ENCODE measurements at places on chromosomes 4 and X. TPM values are rescaled to one million over a fixed set of nuclear protein-coding genes. Genes with fewer than 3 reads are reported as not detected.

GRCh38 chrX:13082206-13083065, 38.0 kb upstream of the FAM9C start:
- no peak for DNase-seq
- no peaks in the 10 kb centered on the region for H3K36me3 ChIP-seq
- H3K27ac ChIP-seq, result no peak overlapping the region
- no peaks in the 10 kb centered on the region for H3K27me3 ChIP-seq

- H3K27ac ChIP-seq, result no peak overlapping the region
- DNase-seq, result no peak
- H3K4me1 ChIP-seq, result peaks cover 10% of the 10 kb centered on the region
These were observed 57.3 kb downstream of the FRYL start for GRCh38 chr4:48722509-48723446.

DNA sequence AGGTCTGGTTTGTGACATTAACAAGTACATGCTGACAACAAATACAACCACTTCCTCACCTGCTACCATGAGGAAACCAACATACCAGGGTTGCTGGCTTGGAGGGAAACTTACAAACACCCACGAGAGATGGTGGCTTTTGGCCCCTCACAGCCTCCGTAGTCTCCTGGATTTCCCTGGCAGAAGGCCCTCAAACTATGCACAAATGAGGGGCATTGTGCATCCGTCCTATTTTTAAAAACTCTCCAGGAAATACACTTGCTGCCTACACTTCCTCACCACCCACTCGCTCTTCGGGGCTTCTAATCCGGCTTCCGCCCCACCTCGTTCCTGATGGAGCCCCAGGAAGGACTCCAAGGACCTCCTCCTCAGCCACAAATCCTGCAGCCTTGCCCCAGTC, 355.0 kb upstream of the GATB start:
- H3K27ac ChIP-seq, result no peak overlapping the region
- no peaks in the 10 kb centered on the region for H3K36me3 ChIP-seq
- no peak overlapping the region for H3K4me3 ChIP-seq
- no peak for DNase-seq

DNA sequence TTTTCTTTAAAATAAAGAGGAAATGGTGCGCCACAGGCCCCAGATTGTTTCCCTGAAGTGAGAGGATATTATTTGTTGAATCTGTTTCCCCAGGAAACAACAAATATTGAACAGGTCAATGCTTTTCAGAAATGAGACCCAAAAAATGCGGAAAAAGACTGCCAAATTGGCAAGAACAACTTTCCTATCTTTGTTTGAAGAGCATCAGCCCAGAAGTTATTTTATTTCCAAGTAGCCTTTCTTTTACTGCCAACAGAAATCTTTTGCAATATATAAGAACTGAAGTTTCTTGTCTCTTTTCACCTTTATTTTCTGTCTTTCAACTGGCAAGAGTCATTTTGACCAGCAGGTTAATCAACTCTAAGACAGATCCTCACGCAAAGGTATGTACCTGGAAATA, at the start of gene SMR3A:
SMR3A (plus strand) TSS at position 301 of the 400 bp plus-strand sequence. CDS start 1,356 bp downstream, outside the sequence.
- H3K4me1 ChIP-seq, result no peaks in the 10 kb centered on the region
- H3K4me3 ChIP-seq, result no peak within 1 kb of the TSS
- H3K27me3 ChIP-seq, result no peaks in the 10 kb centered on the region
- H3K36me3 ChIP-seq, result no peaks in the 10 kb centered on the region

GRCh38 chr4:140641789-140642439, 73.2 kb upstream of the UCP1 start:
- peak overlapping the region; percentile 81 for H3K27ac ChIP-seq
- peaks cover 11% of the 10 kb centered on the region for H3K4me1 ChIP-seq
- no peaks in the 10 kb centered on the region for H3K36me3 ChIP-seq
- H3K27me3 ChIP-seq, result no peaks in the 10 kb centered on the region

DNA sequence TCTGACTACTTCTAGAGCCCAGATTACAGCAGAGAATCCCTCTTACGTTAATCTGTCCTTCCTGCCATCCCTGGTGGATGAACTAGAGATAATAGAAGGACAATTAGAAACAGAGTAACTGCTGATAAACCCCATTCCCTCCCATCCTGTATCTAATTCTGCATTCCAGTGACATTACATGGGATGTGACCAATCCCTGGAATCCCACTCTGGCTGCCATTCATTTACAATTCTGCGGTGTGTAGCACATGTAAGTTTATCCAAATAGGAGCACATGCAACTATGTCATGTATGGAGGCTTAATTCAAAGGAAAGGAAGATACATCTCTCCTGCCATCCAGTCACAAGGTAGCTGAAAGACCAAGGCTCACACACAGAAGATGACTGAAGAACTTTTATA, 339.5 kb downstream of the GPAT3 start:
- no peak for DNase-seq
- no peaks in the 10 kb centered on the region for H3K27me3 ChIP-seq
- H3K4me1 ChIP-seq, result no peaks in the 10 kb centered on the region
- H3K4me3 ChIP-seq, result no peak overlapping the region

The PNMA6A gene
- 7.4 TPM for total RNA-seq
